ENCODE measurements at places on chromosomes 6 and 20.

GRCh38 chr6:169723200-169723909 lies 945 bp downstream of the PHF10 start:
- peak; percentile 75 for DNase-seq

- no peak for DNase-seq
Observed at GRCh38 chr6:70547313-70547712, 19.4 kb upstream of the SDHAF4 start.

GRCh38 chr20:20407891-20408805 lies 40.2 kb downstream of the INSM1 start:
- no peak for DNase-seq

DNA sequence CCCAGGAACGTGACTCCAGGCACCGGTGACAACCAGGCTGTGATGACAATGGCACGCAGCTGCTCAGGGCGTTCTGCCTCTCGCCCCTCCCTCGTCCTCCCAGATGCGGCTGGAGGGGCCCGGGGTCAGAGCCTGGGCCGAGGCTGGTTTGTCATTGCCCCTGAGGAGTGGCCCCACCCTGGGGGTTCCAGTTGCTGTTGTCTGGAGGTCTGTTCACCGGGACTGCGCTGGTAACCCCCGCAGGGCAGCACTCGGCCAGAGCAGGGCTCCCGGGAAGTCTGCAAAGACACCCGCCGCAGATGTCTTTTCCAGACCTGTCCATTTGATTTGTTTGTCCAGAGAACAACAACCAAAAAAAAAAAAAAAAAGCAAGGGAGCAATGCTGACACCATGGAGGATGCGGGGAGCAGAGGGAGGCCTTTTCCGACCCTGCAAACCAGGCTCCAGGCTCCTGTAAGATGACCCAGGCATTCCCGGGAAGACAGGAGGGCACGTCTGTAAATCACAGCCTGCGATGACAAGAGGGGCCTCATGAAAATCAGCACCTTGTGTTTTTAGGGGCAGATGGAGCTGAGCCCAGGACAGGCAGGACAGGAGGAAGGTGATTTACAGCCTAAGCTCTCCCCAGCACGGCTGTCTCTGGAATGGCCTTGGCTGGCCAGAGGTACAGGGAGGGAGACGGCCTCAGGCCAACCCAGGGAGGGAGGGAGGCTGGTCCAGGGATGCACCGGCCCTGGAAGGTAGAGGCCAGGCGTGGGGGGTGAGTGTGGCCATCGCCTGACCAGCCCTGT lies 189.3 kb downstream of the ERMARD start:
- DNase-seq = no peak

Data from memory B cell (primary cell).